ENCODE measurements at places on chromosomes 7 and 10.
A peak's percentile ranks its signal among the peaks of the same experiment; 100 is the strongest.

GRCh38 chr7:101973130-101973529 is 155.7 kb downstream of the CUX1 start:
- DNase-seq: no peak

GRCh38 chr10:61099756-61100155 is 155.8 kb upstream of the RHOBTB1 start:
- no peak for DNase-seq

GRCh38 chr10:130434446-130435385 is 298.5 kb downstream of the GLRX3 start:
- DNase-seq: no peak

DNA sequence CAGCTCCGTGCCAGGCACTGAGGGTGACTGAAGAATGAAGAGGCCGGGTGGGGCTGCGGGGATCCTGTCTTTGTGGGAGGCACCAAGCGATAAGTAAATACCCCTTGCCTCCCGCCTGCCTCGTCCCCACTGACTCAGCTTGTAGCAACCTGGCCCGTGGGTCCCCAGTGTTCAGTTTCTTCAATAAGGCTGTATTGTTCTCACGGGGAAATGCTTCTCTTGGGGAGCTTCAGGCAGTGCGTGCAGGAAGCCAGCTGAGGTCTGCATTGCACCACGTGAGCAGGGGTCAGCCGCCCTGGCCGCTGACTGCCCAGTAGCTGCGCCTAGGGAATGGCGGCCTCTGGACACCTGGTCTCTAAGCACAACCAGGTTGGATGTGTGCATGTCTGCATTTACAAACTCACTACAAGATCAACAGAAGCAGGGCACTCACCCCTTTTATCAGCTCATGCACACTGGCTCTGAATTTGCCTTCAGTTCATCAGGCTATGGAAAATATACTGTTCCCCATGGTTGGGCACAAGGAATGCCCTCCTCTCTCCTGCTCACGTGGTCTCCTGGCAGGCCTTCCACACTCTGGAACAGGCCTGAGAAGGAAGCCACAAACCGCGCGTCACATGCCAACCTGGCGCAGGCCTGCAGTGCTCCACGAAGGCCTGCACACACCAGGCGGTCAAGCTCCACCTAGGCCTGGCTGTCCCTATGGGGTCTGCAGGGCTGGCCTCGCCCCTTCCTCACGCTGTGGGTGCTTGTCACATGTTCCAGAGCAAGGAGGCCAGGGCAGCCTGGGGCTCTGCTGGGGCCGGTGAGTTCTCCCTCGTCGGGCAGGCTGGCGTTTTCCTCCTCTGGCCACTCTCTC is 135.7 kb upstream of the RNF32 start:
- DNase-seq: no peak

- no peak for DNase-seq
These were observed 41.6 kb downstream of the CDC123 start for GRCh38 chr10:12237265-12238220.

DNA sequence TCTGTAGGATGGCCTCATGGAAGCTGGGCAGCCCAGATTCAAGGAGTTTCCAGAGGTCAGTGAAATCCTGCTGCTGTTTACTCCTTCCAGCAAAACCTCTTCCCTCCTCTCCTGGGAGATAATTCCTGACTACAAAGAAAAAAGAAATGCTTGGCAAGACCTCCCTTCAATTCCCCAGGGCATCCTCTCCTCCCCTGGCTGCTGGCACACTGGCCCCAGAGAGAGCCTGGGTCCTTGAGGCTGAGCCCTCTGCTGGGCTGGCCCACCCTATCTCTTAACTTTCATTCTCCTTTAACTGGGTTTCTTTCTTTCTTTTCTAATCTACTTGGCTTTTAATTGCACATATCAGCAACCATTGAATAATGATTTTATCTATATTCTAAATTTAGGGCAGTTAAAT is 7.7 kb downstream of the DRGX start:
- DNase-seq: no peak

DNA sequence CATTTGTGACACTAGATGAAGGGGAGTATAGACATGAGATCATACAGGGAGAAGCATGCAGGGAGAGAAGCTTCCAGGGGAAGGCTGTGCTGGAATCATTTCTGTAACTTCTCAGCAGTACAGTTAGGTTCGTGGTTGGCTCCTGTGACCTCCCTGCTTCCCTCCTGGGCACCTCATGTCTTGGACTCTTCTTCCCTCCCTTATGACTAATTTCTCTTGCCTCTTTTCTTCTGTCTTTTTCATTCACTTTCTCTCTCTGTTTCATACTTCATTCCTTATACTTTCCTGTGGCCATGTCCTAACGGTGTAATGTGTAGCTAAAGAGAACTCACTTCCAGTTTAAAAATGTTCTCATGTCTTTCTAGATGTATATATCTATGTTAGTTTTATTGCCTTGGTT is 19.1 kb upstream of the HKDC1 start:
- DNase-seq: no peak

DNA sequence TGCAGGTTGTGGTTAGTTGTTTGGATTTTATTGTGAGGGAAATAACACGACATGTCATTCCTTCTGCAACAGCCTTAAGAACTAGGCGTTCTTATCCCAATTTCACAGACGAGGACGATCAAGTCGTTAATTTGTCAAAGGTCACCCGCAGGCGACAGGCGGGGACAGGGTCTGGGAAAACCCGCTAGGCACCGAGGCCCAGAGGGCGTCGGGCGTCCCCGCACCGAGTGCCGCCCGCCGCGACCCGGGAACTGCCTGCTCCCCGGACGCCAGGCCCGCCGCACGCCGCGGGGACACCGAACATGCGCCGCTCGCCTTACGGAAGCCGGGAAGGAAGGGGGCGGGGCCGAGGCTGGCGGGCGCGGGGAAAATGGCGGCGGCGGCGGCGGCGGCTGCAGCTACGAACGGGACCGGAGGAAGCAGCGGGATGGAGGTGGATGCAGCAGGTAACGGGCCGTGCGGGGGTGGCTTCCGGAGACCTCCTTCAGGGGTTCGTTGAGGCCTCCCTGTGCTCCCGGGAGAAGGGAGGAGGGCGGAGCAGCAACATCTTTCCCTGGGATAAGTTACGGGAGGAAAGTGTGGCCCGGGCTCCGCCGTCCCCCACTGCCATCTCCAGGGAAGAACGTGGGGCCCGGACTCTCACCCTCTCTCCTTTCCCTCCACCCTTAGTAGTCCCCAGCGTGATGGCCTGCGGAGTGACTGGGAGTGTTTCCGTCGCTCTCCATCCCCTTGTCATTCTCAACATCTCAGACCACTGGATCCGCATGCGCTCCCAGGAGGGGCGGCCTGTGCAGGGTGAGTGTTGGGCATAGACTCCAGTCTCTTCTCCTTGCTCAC is at the start of gene COPS6:
Gene COPS6, plus strand, starts transcription at position 349 of the 837 bp plus-strand sequence. Its CDS starts 22 bp downstream, at position 371.
- DNase-seq: peak; percentile 52

GRCh38 chr10:8829592-8829991 is 775.1 kb downstream of the GATA3 start:
- DNase-seq: peak; percentile 47

- DNase-seq: peak; percentile 69
These were observed 63.2 kb downstream of the MKI67 start for GRCh38 chr10:128062881-128063563.

- DNase-seq: no peak
These were observed 54.3 kb upstream of the AKR1E2 start for GRCh38 chr10:4771554-4772201.

GRCh38 chr7:151379534-151380198 is 30.2 kb downstream of the WDR86 start:
- DNase-seq: peak; percentile 5
